ENCODE measurements at places on chromosomes 16 and 17.

DNA sequence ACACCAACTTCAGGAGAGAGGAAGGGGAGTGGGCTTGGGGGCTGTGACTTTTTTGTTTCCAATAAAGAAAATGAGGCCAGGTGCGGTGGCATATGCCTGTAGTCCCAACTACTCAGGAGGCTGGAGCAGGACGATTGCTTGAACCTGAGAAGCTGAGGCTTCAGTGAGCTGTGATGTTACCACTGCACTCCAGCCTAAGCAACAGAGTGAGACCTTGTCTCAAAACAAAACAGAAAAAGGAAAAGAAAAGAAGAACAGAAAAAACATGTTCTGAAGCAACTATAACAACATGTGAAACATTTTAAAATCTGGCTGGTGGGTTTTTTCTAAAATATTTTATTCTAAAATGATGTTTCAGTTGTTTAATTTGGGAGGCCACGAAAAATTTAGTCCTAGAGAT, 554.0 kb upstream of the ZFHX3 start:
- DNase-seq, result no peak

- DNase-seq, result no peak
Observed at GRCh38 chr16:25419681-25420080, 162.0 kb upstream of the ZKSCAN2 start.

DNA sequence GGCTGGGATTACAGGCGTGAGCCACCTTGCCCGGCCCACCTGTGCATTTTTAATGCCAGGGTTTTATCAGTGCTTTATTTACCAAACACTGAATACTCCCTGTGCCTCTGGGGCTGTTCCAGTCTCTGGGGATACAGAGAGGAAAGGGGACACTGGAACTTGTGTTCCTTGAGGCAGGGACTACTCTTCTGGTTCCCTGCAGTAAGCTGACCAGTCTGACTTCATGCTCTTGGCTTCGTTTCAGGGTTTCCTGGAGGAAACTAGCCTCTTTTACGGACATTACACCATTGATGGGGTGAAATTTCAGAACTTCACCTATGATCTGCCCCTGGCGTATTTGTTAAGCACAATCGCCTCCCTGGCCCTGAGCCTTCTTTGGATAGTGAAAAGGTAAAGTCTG, 37.4 kb upstream of the COQ7 start:
- DNase-seq, result no peak

DNA sequence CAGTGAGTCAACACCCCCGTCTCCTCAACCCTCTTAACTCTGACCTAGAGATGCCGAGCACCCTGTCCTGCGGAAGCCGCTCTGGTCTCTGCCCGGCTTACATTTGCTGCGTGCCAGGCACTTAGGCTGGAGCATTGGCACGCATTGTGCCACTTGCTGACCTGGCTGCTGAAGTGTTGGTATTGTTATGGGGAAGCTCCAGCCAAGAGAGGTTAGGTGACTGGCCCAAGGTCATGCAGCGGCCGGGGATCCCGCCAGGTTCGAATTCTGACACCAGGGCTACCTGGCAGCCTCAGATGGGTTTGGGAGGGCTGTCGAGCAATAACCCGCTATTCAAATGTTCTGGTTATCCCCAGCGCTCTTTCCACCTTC, 5.0 kb upstream of the HSD17B1 start:
- no peak for DNase-seq

DNA sequence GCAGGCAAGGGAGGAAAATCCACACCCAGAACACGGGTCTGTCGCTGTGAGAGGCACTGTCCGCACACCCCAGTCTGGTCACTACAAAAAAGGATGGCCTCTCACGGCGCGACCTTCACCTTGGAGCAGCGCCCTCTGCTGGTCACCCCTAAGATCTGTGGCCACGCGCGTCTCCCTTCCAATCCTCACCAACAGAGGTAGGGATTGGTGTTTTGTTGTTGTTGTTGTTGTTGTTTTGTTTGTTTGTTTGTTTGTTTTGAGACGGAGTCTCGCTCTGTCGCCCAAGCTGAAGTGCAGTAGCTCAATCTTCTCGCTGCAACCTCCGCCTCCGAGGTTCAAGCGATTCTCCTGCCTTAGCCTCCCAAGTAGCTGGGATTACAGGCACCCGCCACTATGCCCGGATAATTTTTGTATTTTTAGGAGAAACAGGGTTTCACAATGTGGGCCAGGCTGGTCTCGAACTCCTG, 15.0 kb upstream of the C17orf58 start:
- peak; percentile 63 for DNase-seq

DNA sequence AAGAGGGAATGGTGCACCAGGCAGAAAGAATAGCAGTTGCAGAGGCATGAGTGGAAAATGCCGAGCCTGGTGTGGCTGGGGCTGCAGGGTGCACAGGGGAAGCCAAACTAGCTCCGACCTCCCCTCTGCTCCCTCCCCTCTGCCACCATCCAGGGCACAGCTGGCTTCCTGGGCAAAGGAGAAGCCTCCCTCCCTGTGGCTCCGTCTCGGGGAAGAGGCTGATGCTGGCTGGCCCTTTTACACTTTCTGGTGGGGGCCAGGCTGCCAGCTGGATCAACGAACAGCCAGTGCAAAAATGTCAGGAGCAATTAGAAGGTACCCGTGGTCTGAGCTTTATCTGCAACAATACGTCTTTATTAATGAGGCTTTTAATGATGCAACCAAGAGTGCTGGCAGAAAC, 37.1 kb upstream of the KCNJ12 start:
- DNase-seq, result no peak

DNA sequence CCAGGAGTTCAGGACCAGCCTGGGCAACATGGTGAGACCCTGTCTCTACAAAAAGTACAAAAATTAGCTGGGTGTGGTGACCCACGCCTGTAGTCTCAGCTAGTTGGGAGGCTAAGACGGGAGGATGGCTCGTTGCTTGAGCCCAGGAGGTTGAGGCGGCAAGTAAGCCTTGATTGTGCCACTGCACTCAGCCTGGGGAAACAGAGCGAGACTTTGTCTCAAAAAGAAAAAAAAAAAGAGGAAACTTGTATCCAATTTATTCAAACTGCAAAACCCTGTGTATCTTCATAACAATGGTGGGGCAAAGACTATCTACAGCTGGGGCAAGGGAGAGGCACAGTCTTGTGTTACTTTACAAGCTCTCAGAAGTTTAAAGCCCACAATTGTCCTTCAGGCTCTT, 21.5 kb downstream of the GRB7 start:
- DNase-seq, result no peak

DNA sequence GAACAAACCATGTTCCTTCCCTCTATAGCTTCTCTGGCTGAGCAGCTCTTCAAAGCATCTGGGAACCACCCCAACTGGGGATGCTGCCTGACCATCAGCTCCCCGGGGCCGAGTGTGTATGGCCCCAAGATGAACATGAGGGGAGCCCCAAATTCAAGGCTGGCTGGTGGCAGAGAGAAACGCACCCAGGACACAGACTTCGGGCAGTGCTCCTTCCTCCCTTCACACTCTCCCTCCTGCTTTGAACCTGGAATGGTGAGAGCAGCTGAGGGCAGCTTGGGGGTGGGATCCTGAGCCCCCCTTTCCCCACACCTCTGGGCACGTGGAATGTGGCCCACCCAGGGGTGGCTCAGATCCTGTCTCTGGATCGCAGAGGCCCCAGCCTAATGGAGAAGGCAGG, 17.2 kb downstream of the TLE7 start:
- DNase-seq, result no peak

DNA sequence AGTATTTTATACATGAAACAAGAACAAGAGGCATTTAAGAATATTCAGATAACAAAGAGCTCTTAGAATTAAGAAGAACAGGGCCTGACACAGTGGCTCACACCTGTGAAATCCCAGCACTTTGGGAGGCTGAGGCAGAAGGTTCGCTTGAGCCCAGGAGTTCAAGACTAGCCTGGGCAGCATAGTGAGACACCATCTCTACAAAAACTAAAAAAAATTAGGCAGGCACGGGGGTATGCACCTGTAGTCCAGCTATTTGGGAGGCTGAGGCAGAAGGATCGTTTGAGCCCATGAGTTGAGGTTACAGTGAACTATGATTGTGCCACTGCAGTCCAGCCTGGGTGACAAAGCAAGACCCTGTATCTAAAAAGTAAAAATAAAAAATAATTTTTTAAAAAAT, 12.5 kb upstream of the BRIP1 start:
- DNase-seq, result no peak

DNA sequence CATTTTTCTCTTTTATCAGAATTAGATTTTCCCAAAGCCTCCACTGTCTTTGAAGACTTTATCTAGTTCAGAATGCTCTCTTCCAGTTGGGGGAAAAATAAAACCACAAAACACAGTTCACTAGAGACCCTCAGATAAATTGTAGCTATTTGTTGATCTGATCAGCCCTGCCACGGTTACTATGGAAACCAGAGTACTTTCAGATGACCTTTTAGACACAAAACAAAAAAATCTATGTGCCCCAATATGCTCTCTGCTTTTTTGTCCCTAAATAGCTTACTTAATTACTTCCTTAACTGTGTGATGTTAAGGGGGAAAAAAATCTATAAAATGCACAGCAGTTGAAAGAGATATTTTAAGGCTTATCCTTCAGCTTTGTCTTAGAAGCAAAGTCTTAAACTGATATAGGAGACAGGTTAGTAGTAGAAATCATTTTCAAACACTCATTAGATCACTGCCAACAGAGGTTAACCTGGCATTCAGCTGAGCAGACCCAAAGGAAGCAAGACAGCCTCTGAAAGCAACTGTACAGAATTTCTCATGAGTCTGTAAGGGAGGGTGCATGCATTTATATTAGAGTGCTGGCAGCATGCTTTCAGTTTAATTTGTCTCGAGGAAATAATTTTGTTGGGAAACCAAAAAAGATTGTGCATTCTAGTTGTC, 129.9 kb upstream of the CACNG5 start:
- DNase-seq, result no peak

DNA sequence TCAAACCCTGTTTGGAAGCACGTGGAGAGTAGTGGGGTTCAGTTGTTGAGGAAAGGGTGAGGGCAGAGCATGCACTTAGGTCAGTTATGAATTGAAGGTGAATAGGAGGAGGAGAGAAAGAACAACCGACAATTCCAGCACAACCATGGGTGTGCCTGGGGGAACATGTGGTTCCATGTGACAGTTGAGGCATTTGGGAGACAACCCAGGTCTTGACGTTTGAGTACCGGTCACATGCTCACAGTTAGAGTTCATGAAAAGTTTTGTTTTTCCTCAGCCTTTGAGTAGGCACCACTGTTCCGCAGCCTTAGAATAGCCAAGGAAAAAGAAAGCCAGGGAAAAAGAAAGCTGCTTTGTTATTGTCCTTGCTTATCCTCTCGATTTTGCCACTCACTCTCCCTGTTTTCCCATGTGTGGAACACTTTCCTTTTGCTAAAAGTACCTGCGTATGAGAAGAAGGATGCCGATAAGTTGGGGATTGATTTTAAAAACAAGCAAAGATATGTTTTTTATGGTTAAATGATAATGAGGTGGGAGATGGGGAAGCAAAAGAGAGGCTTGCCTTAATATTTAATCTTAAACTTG, 25.6 kb upstream of the ABCC11 start:
- no peak for DNase-seq

- no peak for DNase-seq
Observed at GRCh38 chr16:23959072-23959751, 123.4 kb downstream of the PRKCB start.

GRCh38 chr16:1509307-1510221, 16.4 kb downstream of the TELO2 start:
- DNase-seq, result no peak

- DNase-seq, result no peak
Observed at GRCh38 chr17:14803826-14804225, 461.3 kb downstream of the PMP22 start.

DNA sequence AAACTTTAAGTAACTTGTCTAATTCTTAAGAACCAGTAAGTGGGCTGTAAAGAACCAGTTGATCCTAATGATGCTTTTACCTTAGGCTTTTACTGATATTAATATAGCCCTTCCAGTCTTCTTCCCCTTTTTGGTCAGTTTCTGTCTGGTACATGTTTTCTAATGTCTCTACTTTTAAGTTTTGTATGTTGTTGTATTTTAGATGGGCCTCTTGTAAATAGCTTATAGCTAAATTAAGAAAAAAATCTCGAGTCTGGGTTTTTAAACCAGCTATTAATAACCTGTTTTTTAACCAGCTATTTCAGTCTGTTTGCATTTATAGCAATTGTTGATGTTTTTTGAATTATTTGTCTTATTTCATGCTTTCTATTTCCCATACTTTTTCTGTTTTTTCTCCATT, 79.0 kb downstream of the PITPNC1 start:
- DNase-seq, result no peak

DNA sequence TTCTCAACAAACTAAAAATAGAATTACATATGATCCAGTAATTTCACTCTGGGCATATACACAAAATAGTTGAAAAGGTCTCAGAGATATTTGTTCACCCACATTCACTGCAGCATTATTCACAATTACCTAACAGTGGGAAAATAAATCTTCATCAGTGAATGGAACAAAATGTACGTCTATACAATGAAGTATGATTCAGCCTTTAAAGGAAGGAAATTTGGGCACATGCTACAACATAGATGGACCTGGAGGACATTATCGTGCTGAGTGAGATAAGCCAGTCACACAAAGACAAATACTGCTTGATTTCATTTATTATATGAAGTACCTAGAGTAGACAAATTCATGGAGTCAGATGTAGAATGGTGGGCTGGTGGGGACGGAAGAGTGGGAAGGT, 47.0 kb downstream of the MFSD11 start:
- no peak for DNase-seq

DNA sequence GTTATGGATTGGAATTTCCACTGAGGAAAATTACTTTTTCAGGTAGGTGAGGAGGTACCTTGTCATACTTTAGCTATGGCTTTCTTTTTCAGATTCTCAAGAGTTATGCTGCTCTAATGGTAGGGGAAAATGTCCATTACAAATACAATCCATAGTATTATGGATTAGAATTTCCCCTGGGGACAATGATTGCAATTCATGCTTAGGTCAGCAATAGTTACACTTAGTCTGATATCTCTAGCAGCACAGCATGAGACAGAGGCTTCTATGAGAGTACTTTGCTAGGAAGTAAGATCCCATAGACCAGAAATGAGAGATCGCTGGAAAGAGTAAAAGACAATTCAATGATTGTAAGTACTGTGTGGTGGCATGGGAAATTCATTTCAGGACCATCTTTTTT, 949.5 kb upstream of the CDH8 start:
- no peak for DNase-seq

Measured in effector memory CD8-positive, alpha-beta T cell (primary cell).